Stimulated activated CD4-positive, alpha-beta T cell treated with anti-CD3 and anti-CD28 coated beads, Interleukin-1b, Interleukin-23, amount 100 ng/mL, for 1 hour (primary cell): ENCODE measurements at places on chromosomes 7 and 10.

DNA sequence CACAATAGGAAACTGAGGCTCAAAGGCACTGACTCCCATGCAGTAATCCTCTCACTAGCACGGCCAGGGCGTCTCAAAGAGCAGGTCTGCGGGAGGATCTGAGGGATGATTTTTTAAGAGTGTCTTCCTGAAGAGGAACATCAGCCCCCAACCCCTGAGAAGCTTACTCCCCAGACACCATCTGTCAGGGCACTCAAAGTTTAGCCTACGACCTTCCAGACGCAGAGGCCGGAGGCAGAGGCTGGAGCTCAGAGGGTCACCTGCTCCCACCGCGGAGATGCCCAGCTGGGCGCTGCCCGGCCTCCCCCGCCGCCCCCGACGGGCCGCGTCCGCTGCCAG, 1.7 kb downstream of the ZNF777 start:
- DNase-seq = no peak

- no peak for DNase-seq
These were observed 36.0 kb upstream of the FRMD4A start for GRCh38 chr10:14366760-14367159.

GRCh38 chr10:117541909-117542705, 439 bp upstream of the EMX2 start:
- no peak for DNase-seq

DNA sequence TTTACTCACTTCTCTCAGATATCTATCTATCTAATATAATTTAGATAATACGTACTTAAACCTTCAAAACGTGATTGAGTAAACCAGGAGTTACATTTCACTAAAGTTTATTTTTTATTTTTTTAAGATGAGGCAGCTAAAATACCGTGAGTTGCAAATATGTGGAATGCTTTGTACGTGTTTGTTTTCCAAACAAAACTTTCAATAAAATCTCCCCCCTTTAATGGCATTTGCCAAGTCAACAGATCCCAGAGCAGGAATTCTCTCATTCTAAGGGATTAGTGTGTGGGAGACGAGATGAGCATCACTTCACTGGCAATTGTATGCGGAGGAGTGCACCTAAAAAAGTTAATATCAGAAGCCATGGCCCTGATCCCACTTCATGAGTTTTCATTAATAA, 53.7 kb upstream of the MAGI2 start:
- no peak for DNase-seq
